ENCODE measurements at places on chromosomes 3 and 15.

- DNase-seq: no peak
Observed at GRCh38 chr15:43294091-43294706, 27.5 kb upstream of the TGM5 start.

DNA sequence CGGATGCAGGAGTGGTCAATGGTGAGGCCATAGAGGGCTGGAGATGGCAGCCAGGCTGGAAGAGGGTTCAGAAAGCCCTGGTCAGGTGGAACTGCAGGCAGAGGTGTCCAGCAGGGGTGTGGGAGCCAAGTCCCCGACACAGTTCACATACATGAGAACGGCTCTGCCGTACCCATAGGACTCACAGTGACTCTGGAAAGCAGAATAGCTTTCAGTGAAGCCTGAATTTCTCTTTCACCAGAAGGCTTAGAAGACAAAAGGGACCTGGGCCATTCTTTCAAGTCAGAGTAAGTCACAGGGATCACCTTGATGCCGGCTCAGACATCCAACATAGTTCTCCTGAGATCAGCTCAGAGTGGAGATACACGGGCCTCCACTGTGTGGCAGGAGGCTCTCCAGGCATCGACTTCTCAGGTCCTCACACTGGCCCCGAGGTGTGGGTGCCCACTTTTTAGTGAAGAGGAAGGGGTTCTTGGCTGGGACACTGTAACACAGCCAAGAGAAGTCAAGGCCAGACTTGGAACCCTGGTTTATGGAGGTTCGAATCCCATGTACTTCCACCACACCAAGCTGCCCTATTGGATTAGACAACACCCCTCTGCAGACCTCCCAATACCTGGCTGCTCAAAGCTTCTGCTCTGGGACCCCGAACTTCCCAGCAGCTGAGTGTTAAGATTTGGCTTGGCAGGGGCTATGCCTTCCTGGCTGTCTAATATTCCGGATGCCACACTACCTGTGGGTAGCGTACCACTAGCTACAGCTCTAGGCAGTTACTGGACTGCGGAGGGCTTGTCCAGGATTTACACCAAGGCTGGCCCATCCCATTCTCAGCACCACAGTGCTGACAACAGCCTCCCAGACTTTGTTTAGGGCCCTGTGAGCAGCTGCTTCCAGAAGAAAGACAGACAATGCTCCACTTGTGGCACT is 40.4 kb upstream of the RAB6B start:
- no peak for DNase-seq

DNA sequence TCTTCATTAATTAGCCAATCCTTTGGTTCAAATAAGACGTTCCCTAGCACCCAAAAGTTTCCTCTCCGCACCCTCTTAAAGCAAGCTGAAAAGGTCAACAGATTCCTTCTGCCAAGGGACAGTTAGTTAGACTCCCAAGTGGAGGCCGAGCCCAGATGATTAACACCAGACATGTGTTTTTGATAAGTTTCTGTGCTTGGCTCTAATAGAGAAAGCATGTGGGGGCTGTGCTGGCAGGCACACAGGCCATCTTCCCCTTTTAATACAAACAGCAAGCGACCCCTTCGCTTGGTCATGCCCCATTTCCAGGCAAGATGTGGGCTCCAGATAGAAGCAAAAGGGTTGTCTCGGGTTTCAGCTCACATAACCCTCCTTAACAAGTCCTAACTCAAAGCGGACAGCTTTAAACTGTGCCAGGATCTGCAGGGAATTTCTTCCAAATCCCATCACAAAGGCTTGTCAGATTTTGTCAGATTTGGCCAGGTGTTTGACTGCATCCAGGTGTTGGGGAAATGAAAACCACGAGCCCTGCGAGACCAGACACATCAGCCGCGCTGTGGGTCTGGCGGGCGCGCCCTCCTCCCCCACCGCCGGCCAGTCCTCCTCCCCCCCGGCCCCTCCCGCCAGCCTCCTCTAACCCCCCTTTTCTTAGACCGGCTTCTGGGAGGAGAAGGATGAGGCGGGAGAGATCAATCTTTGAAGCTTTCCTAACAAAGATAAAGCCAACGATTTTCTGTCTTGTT is 3.3 kb downstream of the HES1 start:
- no peak for DNase-seq

DNA sequence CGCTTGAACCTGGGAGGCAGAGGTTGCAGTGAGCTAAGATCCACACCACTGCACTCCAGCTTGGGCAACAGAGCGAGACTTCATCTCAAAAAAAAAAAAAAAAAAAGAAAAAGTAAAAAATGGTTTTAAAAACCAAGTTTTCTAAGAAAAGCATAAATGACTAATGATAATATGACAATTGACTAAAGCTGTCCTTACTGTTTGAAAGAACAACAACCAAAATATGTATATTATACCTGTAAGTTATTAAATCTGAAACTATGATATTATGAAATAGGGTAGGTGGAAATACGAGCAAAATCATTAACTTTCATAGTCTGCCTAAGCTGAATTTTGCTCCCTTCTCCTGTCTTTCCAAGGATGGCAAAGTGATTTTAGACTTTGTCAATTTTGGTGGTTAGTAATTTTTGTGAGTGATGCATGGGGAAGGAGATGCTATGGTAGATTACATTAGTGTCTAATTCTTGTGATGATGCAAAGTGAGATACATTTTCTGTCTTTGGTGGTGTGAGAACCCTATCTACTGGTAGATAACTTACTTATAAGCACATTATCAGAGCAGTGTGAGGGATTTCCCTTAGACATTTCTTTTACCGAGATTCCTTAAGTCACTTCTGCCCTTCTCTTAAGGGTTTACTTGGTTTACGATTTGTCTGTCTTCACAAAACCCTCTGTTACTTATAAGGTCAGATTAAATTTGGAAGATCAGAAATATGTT is 10.6 kb upstream of the CHD2 start:
- no peak for DNase-seq

DNA sequence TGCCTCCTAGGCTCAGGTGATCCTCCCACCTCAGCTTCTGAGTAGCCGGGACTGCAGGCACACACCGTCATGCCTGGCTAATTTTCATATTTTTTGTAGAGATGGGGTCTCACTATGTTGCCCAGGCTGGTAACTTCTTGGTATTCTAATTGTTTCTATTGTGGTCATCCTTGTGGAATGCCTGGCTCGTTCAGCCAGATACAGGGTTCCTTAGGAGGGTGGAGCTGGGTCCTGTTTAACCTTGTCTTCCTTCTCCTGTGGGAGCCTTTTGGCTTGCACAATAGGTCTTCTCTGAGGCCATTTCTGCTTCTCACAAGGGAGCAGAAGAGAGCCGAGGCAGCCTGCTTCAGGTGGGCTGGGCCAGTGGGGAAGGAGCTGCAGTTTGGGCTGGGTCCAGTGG is 15.7 kb downstream of the PLEKHO2 start:
- no peak for DNase-seq

DNA sequence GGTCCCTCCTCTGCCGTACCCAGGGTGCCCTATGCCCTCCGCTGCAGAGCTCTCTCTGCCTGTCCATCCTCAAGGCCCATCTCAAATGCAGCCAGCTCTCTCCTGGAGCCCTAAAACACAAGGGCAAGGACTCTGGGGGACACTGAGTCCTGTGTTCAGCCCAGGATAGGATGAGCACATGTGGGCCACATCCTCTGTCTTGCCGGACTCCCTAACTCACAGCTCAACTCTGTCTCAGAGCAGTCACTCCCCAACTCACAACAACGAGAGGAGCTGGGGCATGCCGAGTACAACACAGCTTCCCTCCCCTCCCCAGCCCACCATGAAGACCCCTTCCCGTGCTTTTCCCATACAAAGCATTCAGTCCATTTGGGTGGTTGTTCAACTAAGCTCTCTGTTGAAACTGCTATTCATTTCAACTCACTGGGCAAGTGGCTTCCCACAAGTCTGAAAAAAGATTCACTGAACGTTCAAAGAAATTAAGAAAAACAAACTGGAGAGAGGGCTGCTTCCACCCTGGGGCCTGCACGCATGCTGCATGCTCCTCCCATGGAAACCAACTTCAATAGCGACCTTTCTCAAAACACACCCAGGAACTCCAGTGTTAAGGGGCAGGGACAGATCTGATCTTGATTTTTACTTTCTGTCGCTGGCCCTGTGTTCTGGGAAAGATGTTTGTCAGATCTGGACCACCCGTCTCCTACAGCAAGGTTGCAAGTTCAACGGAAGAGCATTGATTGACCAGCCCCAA is 124.3 kb upstream of the IGF1R start:
- DNase-seq: no peak

DNA sequence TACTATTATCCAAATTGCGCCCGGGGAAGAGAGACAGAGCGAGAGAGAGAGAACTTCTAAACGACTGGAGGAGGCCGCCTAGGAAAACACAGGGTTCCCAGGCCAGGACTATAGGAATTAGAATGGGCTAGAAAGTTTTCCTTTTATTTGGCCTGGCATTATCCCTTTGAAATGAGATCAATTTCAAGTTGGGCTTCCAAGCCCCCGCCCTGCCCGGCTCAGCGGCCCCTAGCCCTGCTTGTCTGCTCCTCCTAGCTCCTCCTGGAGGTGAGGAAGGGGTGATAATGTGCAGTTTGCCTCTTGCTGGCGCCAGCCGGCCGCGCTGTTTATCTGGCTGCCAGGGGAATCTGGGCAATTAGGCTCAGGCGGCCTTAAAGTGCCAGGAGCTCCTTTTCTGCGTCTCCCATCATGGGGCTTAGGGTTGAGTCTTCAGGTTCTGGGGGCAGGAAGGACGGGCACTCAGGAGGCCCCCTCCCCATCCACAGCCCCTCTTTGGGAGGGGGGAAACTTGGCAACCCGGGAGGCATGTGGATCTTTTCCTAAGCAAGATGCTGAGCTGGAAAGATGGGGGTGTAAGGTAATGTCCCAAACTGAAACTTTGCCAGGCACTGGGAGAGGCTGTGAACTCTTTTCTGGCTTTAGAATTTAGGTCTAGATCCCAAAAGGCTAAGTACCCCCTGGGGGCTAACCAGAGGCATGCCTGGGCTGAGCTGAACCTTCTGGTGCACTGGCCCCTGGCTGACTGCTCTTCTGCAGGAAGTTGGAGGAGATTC is 5.5 kb downstream of the SMAD6 start:
- no peak for DNase-seq

Measured in activated CD4-positive, alpha-beta T cell treated with anti-CD3 and anti-CD28 coated beads for 4 hours (primary cell).